ENCODE measurements at places on chromosomes 12 and 14.

DNA sequence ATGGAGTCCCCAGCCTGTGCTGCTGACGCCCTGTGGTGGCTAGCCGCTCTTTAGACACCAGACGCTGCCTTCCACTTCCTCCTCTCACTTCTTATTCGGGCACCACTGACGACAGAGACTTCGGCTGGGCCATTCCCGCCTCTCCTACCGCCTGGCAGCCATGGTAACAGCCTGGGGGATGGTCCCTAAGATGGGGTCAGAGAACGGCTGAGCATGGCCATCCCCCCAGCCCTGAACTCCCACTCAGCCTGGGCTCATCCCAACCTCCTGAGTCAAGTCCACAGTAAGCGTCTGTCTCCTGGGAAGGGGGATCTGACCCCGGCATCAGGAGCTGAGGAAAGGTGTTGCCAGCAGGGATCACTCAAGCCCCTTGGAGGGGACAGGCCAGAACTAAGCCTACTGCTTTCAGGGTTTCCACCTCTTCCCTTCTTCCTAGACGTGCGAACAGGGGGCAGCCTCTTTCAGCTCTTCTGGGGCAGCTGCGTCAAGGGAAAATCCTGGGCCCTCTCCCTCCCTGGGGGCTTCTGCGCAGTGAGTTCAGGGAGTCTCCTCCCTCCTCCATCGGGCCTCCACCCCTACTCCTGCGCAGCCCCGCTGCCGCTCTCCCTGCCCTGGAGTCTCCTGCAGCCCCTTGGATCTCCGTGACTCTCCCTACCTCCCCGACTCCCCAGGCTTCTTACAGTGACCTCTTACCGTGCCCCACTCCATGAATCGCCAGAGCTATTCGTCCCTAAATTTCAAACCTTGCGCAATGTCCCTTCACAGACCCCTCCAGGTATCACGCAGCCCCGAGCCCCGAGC, 643 bp upstream of the TAMALIN start:
- DNase-seq = no peak

DNA sequence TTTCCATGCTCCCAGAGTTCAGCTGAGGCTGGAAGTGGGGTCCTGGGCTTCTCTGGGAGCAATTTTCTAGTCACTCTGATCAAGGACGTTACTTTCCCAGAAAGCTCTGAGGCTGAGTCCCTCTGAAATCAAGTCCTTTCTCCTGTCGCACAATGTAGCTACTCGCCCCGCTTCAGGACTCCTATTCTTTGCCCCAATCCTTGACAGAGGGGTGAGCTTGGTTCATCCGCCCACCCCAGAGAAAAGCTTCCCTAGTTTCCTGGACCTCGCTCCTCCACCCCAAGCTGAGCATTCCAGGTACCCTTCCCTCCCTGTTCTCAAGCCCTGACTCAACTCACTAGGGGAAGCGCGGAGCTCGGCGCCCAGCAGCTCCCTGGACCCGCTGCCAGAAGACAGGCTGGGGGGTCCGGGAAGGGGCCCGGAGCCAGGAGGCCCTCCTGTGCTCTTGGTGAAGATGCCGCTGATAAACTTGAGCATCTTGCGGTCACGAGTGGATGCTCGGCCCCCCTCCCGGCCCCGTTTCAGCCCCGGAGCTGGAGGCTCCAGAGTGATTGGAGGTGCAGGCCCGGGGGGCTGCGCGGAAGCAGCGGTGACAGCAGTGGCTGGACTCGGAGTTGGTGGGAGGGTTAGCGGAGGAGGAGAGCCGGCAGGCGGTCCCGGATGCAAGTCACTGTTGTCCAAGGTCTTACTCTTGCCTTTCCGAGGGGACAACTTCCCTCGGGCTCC, 1.6 kb downstream of the AGAP2 start:
- DNase-seq = no peak

GRCh38 chr12:124570810-124571209, 3.4 kb upstream of the NCOR2 start:
- no peak for DNase-seq

GRCh38 chr14:101225157-101226152, 321.9 kb upstream of the RTL1 start:
- DNase-seq = no peak

DNA sequence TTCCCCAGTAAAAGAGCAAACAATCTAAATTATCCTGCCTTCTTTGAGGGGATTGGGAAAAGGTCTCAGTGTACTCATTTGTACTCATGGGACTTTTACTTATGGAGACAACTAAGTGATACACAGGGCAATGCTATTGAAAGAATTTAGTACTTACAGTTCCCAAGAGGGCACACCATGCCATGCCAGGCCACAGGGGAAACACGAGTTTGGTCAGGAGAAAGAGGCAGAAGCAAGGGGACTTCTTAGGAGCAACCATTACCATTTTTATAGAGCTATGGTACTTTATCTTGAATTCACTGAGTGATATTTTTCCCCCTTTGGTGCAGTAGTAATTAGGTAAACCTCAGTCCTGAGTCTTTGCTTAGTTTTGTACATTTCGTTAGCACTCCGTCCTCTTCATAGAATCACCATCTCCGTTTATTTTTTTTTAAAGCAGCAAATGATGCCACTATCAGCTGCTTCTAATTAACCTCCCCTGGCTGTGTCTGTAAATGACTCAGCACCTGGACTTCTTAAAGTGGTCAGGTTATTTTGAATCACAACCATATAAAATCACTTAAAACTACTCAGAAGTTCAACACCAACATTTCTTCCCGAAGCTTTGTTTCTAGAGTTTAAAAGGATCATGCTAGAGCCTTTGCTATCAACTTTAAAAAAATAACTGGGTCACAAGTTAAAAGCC, 5.9 kb upstream of the WASHC3 start:
- DNase-seq = no peak

- DNase-seq = no peak
Measured at GRCh38 chr12:93453633-93454032, 11.9 kb upstream of the UBE2N start.

- DNase-seq = no peak
Measured at GRCh38 chr14:49366416-49366815, 219.8 kb downstream of the RPS29 start.

- no peak for DNase-seq
Measured at GRCh38 chr14:91293281-91293680, 48.8 kb upstream of the GPR68 start.

DNA sequence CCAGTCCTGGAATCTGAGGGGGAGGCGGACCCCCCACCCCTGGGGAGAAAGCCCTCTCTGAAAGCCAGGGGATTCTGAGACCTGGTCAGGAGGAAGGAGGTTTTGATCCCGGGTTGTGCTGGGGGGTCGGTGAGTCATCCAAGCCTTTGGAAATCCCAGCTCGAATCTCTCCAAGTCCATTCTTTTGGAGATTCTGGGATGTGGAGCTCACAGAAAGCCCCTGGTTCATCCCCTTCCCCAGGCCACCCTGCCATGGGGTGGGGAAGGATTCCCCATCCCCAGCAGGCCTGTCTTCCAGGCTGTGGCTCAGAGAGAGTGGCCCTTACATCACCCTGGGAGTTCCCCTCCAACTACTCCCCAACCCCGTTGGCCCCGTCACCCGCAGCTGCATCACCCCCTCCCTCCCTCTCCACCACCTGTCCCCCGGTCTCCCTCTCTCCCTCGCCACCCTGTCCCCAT, 14.3 kb downstream of the EXOC3L4 start:
- no peak for DNase-seq

- no peak for DNase-seq
Measured at GRCh38 chr12:124294780-124295341, at the start of gene RFLNA. RFLNA (plus strand) TSS chr12:124295093; CDS start chr12:124295430, 337 bp downstream.

GRCh38 chr12:25135531-25136154, 59.3 kb downstream of the DNAI7 start:
- DNase-seq = no peak

- peak; percentile 53 for DNase-seq
Measured at GRCh38 chr12:93502802-93503623, 35.7 kb downstream of the MRPL42 start.

DNA sequence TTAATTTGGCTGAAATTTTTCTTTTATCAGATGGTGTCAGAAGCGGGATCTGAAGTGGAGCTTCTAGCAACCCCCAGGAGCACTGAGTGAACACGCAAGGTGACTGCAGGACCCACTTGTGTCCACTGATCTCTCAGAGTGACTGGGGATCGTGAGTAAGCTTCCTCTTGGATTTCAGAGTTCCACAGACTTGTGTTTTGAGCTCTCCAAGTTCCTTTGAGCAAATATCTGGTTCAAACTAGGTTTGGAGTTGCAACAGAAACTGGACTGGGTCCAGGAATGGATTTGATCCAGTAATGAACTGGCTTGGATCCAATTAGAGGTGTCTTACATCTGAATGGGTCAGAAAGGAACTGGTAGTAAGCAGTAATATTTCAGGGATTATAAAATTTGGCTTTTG, 24.7 kb upstream of the B4GALNT1 start:
- peak; percentile 51 for DNase-seq

GRCh38 chr12:12523229-12523628, 39.4 kb downstream of the DUSP16 start:
- no peak for DNase-seq

DNA sequence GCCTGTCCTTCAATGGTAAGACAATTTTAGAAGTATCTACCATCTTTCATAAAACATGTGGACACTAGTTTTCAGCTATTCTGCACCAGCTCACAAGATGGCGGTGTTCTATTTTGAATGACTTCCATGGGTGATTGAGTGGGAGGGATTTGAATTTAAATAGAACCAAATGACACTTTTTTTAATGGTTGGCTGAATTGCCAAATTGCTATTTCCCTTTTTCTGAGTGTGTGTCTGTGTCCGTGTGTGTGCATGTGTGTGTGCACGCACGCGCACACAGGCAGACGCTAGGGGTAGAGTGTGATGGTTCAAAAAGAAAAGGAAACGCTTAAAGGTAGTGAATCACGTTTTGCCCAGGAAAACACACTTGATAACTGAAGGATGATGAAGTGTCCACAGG, 362.6 kb downstream of the DAD1 start:
- DNase-seq = peak; percentile 15

DNA sequence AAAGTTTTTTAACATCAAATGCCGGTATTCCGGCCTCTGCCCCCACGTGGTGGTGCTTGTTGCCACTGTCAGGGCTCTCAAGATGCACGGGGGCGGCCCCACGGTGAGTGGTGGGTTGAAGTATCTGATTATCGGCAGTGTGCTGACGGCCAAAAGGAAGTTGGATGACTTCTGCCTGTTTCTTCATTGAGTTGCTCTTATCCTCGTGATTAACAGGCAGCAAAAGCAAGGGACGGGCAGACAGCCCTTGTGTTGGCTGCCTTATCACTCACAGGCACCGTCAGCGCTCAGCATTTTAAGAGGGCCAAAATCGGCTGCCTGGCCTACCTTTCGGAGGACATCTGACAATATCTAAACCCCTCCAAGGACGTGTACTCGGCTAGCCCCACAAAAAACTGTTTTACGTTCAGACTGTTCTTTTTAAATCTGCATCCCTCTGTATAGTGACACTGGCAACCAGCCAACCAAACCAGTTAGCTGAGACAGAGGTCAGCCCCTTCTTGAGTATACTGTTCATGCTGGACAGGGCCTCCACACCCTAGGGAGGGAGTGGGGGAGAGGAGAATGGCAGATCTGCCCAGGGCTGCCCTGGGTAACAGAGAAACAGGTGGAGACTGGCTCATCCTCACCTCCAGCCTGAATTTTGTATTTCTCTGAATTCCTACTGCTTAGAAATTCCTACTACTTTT, 22.9 kb upstream of the AKAP5 start:
- DNase-seq = no peak

- no peak for DNase-seq
Measured at GRCh38 chr14:103130965-103131364, 7.7 kb downstream of the TNFAIP2 start.

GRCh38 chr12:132445884-132446632, 43.9 kb upstream of the FBRSL1 start:
- DNase-seq = no peak

DNA sequence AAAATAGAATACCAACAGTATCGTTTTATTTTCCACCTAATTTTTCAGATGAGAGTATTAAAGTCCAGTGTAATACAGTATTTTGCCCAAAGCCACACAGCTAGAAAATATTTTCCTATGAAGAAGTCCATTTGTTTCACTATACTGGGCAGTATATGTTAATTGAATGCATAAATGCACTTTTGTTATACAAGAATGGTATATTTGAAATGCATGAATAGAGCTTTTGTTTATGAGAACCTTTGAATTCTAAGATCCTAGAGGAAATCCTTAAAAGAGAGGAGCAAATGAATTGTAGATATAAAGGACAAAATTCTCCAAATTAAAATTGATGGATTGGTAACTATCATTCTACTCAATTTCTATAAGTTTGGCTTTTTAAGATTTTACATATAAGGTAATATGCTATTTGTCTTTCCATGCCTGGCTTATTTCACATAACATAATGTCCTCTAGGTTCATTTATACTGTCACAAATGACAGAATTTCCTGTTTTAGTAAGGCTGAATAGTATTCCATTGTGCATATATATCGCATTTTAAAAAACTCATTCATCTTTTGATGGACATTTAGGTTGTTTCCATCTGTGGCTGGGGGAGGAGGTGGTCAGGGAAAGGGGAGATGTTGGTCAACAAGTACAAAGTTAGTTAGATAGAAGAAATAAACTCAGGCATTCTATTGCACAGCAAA, 136.6 kb upstream of the DCN start:
- DNase-seq = no peak

All from NCI-H446 (cell line).